Fibroblast of mammary gland (primary cell): ENCODE measurements at places on chromosomes 6 and 20.
A peak's percentile ranks its signal among the peaks of the same experiment; 100 is the strongest.

- DNase-seq = peak; percentile 78
These were observed 18.5 kb upstream of the C6orf141 start for GRCh38 chr6:49531774-49532569.

GRCh38 chr20:13141546-13141945, 79.5 kb upstream of the ISM1 start:
- DNase-seq = peak; percentile 21

- peak; percentile 91 for DNase-seq
These were observed 40.0 kb upstream of the APCDD1L start for GRCh38 chr20:58555078-58555765.

DNA sequence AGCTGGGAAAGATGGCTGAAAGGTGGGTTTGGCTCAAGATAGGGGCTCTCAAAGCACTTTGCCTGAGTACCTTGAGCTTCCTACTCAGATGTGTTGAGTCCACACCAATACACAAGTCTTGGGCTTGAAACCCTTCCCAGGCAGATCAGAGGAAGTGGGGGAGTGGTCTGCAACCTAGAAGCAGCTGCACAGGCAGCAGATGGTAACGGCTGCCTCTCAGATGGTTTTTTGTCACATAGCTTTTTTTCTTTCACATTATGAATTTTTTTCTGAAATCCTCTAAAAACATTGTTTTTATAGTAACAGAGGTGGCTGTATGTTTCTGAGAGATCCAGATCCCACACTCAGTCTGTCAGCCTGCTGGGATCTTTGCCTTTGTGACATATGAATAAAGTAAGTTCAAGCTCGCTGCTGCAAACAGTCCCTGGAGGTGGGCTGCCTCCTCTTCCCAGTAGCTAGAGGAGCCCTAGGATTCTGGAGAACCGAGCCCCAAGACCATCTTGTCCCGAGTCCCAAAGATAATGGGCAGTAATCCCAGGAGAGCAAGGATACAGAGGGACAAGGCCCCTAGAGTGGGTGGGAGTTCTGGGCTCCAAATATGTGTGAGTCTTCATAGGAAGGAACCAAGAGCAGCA, 97.1 kb upstream of the TOP1 start:
- DNase-seq = no peak

- DNase-seq = peak; percentile 91
These were observed 5.4 kb upstream of the ZBTB12 start for GRCh38 chr6:31907158-31907813.

DNA sequence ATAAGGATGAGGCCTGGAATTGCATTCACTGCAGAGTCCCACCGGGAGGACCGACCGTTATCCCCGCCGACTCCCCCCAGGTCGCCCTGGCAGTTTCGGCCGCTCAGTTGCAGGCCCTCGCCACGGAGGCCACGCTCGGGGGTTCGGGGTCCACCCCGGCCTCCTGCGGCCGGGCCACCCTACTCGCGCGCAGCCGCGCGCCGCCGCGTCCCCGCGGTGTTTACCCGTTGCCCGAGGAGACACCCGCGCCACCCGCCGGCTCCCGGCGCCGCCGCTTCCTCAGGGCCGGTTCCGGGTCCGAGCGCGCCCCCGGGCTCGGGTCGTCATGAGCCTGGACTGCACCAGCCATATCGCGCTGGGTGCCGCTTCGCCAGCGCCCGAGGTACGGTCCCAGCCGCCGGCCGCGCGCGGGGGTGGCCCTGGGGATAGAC, at the start of gene CCDC170:
TSS of gene CCDC170 (plus strand) at position 214 of the 431 bp plus-strand sequence. CDS start at position 326, 112 bp downstream.
- no peak for DNase-seq

DNA sequence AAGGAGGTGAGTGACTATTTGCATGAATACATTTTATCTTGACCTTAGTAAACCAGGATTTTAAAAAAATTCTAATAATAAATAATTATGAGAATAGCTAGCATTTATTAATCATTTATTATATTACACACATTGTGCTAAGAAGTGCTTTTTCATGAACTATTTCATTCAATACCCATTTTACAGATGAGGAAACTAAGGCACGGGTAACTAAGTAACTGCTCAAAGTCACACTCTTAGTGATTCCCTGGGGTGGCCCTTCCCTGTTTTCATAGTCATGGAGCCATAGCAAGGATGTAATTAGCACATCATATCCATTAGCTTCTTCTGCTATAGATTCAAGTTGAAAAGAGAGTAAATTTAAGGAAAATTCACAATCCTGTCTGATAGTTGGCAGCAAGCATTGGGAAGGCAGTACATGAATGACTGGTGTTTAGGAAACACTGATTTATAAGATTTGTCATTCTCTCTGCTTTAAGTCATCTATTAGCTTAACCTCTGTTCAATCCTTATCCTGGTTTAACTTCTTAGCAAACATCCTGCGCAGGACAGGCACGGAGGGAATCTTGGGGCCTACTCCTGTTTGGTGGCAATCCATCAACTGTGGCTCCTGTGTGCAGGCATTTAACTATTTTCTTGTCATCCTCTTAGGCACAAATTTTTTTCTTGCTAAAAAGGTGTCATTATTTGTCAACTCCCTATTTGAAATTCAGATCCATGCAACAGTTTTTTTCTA, 68.3 kb downstream of the RIN2 start:
- DNase-seq = no peak
